Fibroblast of the aortic adventitia (primary cell): ENCODE measurements at places on chromosomes 16 and 17. TPM values are rescaled to one million over a fixed set of nuclear protein-coding genes. Genes with fewer than 3 reads are reported as not detected.

RNF222 gene
- total RNA-seq = not detected in 2 replicates

TP53TG3B gene
- not detected in 2 replicates for total RNA-seq

CCNF gene
- 2.2 and 21.1 TPM in 2 replicates for total RNA-seq

CA5A gene
- not detected in 2 replicates for total RNA-seq

NUPR1 gene
- total RNA-seq = 28.8 and 56.1 TPM in 2 replicates

LRRC37A gene
- total RNA-seq = 1.4 and 2.3 TPM in 2 replicates

GCGR gene
- total RNA-seq = not detected in 2 replicates

TBX21 gene
- total RNA-seq = not detected in 2 replicates

NAGS gene
- 0.16 and 2.5 TPM in 2 replicates for total RNA-seq

CTRL gene
- total RNA-seq = 0.27 and 4.6 TPM in 2 replicates

NUDT21 gene
- total RNA-seq = 51.6 and 116 TPM in 2 replicates

HOXB1 gene
- not detected in 2 replicates for total RNA-seq

CES4A gene
- 2.2 and 4.7 TPM in 2 replicates for total RNA-seq

ANKS4B gene
- not detected in 2 replicates for total RNA-seq

CCDC40 gene
- total RNA-seq = 3.0 and 5.2 TPM in 2 replicates

ZNF768 gene
- 20.9 and 21.6 TPM in 2 replicates for total RNA-seq

KRT39 gene
- not detected in 2 replicates for total RNA-seq

ANKRD40CL gene
- not detected in 2 replicates for total RNA-seq

ABCA8 gene
- total RNA-seq = 93.5 and 231 TPM in 2 replicates

KRTAP4-9 gene
- not detected in 2 replicates for total RNA-seq

TMIGD1 gene
- total RNA-seq = not detected in 2 replicates

KCNJ12 gene
- 1.7 and 2.7 TPM in 2 replicates for total RNA-seq

TBC1D3G gene
- not detected in 2 replicates for total RNA-seq

PABPN1L gene
- total RNA-seq = not detected in 2 replicates

ITGB4 gene
- total RNA-seq = 0.09 and 0.16 TPM in 2 replicates

CNTNAP1 gene
- 32.0 and 41.5 TPM in 2 replicates for total RNA-seq
